Right forelimb (tissue), 1 donor: ENCODE measurements at places on chromosomes 6 and 20.

- no peak for DNase-seq
These were observed 11.1 kb downstream of the CDH4 start for GRCh38 chr20:61263084-61263695.

DNA sequence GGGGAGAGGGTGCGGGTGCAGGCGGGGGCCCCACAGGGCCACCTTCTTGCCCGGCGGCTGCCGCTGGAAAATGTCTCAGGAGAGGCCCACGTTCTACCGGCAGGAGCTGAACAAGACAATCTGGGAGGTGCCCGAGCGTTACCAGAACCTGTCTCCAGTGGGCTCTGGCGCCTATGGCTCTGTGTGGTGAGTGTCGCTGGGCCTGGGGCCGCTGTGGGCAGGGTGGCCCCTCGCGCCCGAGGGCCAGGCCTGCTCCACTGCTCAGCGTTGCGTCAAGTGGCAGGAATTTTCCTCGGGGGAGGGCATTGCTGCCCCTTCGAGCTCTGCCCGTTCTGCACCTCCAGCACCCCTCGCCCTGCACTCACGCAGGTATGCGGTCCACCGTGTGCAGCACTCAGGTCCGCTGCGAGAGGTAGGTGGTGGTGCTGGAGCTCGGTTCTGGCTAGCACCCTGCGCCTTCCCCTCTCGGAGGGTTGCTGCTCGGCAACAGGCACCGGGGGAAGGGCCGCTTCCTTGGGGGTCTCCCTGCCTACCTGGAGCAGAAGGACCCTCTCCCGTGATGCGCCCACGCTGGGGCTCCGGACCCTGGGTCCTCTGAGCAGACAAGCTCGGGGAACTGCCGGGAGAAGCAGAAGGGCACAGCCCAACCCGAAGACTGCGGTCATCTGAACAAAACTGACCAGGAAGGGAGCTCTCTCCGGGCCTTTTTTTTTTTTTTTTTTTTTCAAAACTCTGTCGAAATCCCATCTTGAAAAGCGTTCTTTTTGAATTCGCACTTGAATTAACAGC lies 674 bp downstream of the MAPK14 start:
- DNase-seq: peak; percentile 61

DNA sequence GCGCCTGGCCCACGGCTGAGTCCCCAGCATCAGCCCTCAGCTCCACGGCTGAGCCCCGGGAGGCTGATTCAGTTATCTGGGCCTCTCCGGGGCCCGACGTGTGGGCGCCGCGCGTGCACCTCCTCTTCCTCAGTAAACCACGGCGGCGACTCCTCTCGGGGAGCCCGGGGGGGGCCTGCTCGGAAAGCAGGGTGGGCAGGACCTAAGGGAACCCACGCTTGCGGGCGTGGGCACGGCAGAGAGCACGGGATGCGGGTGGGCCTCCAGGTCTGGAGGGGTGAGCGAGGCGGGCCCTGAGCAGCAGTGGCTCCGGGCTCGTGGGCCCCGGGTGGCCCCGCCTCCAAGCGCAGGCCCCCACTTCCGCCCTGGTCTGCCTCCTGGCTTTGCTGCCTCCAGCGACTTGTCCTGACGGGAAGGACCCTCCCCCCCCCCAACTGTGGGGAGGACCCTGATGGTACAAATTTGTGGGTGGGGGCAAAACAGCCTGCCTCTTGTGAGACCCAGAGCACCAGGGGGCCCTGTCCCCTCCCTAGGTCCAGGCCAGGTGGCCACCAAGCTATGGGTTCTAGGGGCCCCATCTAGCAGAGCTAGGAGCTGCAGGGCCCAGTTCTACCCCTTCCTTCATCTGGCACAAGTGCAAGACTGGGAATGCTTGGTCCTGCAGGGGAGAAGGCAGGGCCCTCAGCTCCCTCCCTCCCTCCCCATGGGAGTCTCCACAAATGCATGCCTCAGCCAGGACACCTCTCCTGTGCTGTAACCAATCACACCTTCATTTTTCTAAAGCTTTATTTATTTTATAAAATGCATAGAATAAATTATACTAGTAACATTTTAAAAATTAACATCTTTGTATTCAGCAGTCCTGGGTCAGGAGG lies 16.9 kb downstream of the UCKL1 start:
- DNase-seq: no peak

DNA sequence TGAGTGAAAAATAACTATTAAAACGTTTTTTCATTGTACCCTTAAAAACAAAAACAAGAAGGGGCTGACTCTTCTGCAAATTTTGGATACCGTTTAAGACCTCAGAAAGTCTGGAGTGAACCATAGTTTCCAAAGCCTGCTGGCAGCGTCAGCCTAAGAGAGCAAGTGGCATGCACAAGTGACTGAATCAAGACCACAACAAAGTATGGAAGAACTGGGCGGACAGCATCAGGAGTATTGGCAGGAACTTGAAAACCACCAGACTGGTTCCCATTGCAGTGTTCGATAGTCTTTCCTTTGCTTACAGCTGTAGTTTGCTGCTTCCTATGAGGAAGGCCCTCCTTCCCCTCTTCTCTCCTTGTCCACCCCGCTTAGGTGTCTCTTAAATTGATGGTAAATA lies 33.7 kb upstream of the MYLIP start:
- no peak for DNase-seq

- DNase-seq: no peak
These were observed 649.8 kb upstream of the SLC35B3 start for GRCh38 chr6:9085054-9085708.

DNA sequence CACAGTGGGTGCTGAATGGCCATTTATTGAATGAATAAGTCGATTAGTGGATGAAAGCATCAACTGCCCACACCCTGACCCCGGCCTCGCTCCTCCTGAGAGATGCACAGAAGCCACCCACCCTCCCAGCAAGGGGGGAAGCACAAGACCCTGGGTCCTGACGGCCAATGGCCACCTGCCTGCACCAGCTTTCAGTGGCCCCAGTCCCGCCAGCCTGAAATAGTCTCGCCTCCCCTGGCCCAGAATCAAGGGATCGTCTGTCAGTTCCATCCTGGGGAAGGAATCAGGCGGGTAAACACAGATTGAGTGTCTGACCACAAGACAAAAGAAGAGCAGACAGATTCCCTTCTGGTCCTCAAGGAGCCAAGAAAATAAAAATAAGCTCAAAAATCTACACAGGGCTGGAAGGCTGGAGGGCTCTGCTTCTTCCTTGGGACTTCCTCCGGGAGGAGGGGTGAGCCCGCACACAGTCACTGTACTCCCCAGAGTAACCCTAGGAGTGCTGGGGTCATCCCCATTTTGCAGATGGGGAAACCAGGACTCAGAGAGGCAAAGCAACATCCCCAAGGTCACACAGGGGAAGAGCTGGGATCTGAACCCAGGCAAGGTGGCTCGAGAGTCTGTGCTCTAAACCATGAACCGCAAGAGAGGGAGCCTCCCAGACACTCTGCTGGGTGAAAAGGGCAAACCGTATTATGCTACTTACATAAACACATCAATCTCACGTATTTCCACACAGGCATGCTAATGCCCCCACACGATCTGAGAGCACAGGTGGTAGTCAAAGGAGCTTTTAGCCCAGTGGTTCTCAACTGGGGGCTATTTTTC lies 7.8 kb downstream of the PREX1 start:
- DNase-seq: no peak

DNA sequence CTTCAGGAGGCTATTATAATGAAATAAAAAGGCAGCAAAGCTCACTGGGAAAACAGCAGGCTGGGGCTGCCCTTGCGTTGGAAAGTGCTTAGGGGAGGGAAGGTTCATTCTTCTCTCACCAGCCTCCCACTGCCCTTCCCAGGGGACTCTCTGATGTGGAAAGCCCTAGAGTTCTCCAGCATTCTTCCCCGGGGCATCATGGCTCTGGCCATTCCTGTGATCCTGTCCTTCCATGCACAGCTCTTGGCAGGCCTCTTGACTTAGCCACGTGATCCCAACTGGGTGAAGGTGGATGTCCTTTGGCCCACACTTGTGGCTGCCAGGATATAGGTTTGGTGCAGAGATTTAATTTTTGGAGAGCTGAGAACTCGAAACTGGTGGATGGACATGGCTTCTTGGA lies 58.0 kb upstream of the ZNF831 start:
- DNase-seq: no peak

DNA sequence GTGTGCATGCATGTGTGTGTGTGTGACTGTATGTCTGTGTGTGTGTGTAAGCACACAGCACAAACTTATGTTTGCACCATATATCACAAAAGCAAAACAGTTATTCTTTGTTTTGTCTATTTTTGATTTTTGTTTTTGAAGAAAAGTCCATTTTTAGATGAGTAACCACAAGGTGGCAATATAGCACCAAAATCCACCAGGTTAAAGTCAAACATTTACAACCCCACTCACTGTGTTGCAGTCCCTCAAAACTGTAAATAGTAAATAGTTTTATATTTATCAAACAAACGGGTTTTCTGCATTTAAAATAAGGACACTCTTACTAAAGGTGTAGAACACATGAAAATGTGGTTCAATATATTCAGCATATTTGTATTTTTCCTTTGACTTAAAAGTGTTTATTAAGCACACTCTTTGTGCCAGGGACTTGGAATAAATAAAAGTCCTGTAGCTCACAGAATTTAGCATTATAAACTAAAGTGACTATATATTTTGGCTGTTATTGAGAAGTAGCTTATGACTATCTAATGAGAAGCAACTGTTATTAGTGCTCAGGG lies 118.5 kb downstream of the GFRAL start:
- no peak for DNase-seq

GRCh38 chr6:157966589-157966977 lies 15.1 kb upstream of the SYNJ2 start:
- DNase-seq: peak; percentile 25
